A172 (cell line): ENCODE measurements at places on chromosomes 2 and 18.
A peak's percentile ranks its signal among the peaks of the same experiment; 100 is the strongest.

- no peak for DNase-seq
Measured at GRCh38 chr2:158184001-158184400, 82.3 kb downstream of the UPP2 start.

GRCh38 chr2:29918941-29919340 lies 2.4 kb downstream of the ALK start:
- DNase-seq = no peak

- no peak for DNase-seq
Measured at GRCh38 chr18:44815108-44815507, 134.4 kb downstream of the SETBP1 start.

- no peak for DNase-seq
Measured at GRCh38 chr2:181836583-181836982, 54.9 kb upstream of the ITPRID2 start.

DNA sequence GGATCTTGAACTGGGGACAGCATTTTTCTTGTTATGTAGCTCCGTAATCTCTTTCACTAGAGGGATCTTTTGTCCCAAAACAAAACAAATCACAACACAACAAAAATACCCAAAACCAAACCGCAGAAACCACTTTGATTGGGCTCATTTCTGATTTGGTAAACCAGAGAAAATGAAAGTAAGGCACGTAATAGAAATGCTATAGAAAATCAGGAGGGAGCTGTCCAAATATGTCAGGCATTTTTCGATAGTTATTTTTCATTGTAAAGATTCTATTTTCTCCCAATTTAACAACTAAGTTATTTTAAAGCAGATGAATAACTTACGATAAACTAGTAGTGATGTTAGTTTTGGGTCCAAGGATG lies 406.5 kb downstream of the XIRP2 start:
- DNase-seq = peak; percentile 27

- DNase-seq = no peak
Measured at GRCh38 chr2:20929721-20930120, 106.8 kb upstream of the LDAH start.

GRCh38 chr2:207072571-207072970 lies 93.2 kb downstream of the KLF7 start:
- no peak for DNase-seq

DNA sequence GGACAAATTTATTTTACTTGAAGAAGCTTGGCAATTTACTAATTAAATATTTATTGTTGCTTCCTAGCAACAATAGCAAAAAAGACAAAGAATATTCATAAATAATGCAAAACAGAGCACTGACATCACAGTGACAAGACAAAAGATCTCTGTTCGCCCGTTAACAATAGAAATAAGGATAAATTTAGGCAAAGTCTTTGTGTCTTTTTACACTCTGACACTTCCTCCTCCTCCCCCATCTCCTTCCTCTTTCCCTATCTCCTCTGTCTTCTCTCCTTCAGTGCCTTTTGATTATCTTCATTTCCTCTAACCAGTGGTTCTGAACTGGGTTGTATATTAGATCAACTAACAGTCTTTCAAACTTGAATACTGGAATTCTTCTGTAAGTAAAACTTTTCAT lies 808.4 kb downstream of the ERBB4 start:
- DNase-seq = no peak

- DNase-seq = no peak
Measured at GRCh38 chr2:159209341-159210306, 76.9 kb downstream of the WDSUB1 start.

- DNase-seq = no peak
Measured at GRCh38 chr2:1650085-1650872, 94.0 kb downstream of the PXDN start.

GRCh38 chr2:160427629-160428404 lies 65.8 kb downstream of the RBMS1 start:
- peak; percentile 53 for DNase-seq

DNA sequence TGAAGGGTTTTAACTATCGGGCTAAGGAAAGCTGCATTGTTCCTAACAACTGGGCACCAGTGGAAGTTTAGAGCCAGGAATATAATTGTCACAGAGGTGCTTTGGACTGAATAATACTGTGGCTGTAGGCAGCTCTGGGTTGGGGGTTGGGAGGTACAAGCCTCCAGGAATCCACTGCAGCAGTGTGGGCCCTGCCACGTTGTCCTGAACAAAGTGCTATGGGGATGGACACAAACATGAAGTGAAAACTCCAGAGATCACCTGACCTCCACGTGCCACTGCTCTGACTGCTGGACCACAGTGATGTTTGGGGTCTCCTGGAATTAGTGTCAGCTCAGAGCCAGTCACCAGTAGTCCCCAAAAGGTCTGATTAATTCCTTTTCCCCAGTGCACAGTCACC lies 110.9 kb downstream of the BCL2 start:
- no peak for DNase-seq
